NCI-H1092 treated with DMSO at 0.1 percent for 48 hours (cell line): ENCODE measurements at places on chromosomes 11 and 22.

DNA sequence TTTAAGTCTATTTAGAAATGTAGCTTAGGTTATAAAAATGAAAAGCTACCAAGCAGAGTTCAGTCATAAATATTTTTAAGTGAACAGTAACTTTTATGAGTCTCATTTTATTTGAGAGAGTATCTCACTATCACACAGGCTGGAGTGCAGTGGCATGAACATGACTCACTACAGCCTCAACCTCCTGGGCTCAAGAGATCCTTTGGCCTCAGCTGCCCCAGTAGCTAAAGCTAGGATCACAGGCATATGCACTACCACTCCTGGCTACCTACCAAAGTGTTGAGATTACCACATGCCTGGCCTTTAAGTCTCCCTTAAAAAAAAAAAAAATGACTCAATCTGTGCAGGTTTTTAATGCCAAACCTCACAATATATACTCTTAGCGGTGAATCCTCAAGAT is 34.7 kb upstream of the CLNS1A start:
- no peak for DNase-seq

- peak; percentile 3 for DNase-seq
Observed at GRCh38 chr22:44550711-44551491, 52.9 kb upstream of the RTL6 start.

GRCh38 chr22:24067587-24068376 is 56.7 kb downstream of the CABIN1 start:
- DNase-seq, result peak; percentile 74

- peak; percentile 87 for DNase-seq
Observed at GRCh38 chr22:39947220-39948216, 12.7 kb upstream of the TMA7B start.

DNA sequence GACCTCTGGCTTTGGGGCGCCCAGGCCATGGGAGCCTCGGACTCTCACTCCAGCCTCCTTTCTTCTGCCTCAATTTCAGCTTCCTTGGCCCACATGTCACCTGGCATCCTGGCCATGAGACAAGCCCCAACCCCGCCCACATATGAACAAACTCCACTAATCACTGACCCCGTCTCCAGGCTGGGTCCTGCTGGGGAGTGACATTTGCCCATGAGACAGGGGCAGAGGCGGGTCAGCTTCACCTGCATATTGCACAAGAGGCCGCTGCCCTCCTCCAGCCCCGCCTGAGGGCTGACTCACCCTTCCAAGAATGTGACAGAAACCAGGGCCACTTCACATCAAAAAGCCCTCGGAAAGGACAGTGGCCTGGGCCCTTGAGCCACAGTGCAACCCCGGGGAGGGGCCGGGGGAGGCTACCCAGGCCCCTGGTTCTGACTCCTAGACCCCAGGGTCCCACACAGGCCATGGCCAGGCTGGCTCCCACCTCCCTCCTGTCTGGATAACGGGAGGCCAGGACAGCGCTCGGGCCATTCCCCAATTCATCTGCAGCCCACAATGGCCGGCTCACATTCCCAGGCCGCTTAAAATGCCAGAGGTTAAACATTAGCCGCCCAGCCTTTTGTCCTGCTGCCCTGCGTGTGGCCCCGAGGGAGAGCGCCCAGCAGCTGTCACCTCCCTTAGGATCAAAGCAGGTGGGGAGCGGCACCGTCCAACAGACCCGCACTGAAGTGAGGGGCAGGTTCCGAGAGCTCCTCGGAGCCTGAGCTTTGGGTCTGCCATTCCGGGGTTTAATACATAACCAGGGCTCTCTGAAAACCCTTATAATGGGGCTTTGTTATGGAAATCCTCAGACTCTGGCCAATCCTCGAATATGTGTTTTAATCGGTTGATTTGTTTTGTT is 42.3 kb downstream of the TRMU start:
- no peak for DNase-seq

- no peak for DNase-seq
Observed at GRCh38 chr11:5767056-5767455, 13.0 kb downstream of the OR52N4 start.

- DNase-seq, result no peak
Observed at GRCh38 chr22:43100225-43100624, 10.3 kb upstream of the BIK start.

- no peak for DNase-seq
Observed at GRCh38 chr11:69310934-69311766, 17.2 kb downstream of the MYEOV start.

- no peak for DNase-seq
Observed at GRCh38 chr11:827897-828192, at the start of gene CRACR2B. TSS of gene CRACR2B (plus strand) at chr11:827919. CDS start at chr11:828608, 689 bp downstream.

DNA sequence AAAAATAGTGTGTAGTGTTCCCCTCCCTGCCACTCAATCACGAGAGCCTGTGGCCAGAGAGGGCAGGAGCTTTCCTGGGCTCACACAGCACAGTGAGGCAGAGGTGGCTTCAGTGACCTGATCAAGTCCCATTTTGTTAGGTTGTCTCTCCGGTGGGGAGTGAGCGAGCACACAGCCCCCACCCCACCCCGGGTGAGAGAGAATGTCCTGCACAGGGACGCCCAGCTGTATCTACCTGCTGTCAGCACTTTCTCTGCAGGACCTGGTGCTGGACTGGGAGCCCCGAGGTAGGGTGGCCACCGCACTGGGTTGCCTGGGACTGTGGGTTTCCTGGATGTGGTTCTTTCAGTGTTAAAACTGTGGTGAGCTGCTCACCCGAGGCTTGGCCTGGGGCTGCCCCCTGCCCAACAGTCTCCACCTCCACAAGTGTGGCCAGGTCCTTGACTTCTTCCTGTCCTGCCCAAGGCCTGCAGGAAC is 6.1 kb downstream of the CAPN5 start:
- DNase-seq, result no peak

GRCh38 chr11:126391286-126391954 is 35.9 kb downstream of the ST3GAL4 start:
- DNase-seq, result no peak

- no peak for DNase-seq
Observed at GRCh38 chr11:122076512-122077120, 39.4 kb downstream of the BLID start.

DNA sequence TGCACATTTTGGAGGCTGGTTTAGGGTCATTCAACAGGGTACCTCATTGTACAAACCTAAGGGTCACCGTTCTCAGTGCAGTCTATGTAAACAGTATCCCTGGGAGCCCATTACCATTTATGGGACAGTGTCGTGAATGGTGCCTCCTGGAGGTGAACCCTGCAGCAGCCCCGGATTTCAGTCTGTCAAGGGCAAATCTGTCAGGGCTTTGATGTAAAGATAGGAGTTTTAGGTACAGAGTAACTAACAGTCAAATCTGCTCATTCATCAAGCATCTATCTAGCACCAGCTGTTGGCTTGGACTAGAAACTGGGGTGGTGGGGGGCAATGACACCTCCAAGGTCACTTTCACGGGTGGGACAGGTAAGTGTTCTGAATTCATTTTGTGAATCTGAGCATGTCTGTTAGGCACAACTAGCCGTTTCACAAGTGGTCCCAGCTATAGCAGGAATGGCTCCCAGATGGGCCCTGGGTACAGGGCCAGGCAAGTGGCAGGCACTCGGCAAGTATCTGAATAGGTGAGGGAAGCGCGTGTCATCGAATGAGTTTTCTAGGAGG is 63.6 kb downstream of the PARVG start:
- no peak for DNase-seq

GRCh38 chr11:24511511-24511910 is 14.7 kb downstream of the LUZP2 start:
- no peak for DNase-seq

GRCh38 chr11:5369789-5370188 is 13.8 kb upstream of the OR51M1 start:
- no peak for DNase-seq

- DNase-seq, result no peak
Observed at GRCh38 chr11:23127706-23128105, 267.4 kb upstream of the CCDC179 start.

- DNase-seq, result no peak
Observed at GRCh38 chr11:8720352-8720751, 37.8 kb downstream of the RPL27A start.

DNA sequence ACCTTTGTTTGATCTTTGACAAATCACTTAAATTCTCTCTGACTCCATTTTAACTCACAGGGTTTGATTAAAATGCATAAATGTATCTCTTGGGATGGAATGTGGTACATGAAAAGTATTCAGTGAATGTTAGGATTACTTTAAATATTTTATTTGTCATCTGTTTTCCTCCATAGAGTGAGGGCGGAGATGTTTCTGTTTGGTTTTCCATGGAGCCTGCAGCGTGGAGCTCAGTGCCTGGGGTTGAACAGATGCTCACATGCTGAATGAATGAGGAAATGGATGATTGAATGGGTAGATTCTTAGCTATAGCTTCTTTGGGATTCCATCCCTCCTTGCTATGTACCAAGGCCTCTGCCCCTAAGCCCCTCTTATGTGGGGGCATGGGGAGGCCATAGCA is 10.0 kb downstream of the TSPAN18 start:
- DNase-seq, result no peak

DNA sequence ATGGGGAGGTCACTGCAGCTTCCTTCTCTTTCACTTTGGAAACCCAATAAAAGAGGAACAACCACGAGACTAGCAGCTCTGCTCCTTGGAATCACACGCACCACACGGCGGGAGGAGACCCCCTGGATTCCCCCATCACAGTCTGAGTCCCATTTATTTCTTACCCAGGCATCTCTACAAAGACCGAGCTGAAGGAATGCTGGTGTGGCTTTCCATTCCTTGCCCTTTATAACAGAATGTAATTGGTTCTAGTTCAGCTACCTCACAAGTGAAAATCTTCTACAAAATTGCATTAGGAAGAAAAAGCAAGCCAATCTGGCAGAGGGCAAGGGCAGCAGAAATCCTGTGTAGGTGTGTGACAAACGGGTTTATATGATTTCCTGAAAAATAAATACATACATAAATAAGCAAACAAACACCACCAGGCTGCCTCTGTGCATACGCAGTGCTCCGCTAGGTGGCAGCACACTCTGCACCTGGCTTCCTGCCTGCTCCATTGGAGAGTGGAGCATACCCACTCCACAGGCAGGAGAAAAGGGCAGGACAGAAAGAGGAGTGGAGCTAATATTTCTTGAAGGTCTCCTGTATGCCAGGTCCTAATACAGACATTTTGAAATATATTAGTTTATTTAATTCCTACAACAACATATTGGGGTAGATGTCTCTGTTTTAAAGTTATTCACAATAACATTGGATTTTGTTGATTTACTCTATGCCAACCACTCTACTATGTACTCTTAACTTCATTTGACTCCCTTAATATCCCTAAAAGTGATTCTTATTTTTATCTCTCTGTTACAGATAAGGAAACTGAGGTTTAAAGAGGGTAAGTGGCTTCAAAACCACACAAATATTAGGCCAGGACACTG is 673.1 kb downstream of the KCNA4 start:
- DNase-seq, result peak; percentile 12

DNA sequence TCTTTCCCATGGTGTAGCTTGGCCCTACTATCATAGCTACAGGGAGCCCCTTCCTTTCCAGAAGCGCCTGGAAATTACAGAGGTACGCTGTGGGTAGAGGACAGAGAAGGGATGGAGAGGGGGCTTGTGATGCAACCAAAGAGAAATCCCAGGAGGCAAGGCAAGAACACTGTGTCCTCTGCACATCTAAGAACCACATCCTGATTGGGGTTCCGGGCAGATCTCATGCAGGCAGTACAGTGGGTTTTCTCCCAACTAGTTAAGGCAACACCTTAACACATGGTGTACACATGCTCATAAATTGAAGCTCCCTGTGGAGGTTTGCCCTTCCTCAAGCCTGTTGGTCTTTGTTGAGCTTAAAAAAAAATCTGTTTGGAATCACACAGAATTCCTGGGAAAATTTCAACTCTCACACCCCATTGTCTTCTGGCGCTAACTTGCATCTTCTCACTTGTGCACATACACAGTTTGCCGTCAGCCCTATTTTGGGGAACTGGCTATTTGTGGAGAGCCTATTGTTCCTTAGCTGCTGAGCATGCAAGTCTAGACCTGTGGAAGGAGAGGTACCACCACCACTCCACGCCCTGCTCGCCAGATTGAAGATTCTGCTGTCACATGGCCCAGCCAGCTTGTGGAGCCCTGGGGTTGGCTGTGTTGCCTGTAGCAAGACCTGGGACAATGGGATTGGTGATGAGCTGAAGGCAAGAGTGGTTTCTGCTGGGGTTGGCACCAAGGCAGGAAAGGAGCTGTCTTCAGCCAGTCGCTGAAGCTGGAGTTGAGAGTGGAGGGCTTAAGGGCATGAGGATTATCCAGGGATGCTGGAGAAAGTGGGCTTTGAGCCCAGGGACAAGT is 52.4 kb downstream of the ALX4 start:
- DNase-seq, result no peak

DNA sequence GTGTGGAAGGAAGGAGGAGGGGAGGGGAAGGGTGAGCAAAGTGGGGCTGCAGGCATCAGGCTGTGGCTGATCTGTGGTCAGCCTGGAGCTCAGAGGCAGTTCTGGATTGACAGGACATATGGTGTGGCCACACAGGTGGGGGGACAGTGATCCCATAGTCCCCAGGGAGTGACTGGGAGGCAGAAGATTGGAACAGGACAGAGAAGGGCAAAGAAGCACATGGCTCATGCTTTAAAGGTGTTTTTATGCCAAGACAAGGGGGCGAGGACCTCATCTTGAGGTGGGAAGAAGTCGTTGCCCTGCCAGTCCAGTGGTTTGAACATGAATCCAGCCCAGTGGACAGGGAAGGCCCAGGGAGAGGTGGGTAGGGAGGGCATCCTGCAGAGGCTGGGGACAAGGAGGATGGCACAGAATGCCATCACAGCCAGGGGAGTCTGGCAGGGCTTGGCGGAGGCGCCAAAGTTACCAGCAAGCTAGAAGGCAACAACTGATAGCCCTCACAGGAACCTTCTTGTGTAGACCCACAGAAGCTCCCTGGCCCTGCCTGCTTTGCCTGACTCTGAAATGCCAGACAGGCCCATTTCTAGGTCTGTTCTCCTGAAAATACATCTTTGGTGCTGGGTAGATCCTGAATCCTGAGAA is 3.1 kb downstream of the BET1L start:
- DNase-seq, result no peak

DNA sequence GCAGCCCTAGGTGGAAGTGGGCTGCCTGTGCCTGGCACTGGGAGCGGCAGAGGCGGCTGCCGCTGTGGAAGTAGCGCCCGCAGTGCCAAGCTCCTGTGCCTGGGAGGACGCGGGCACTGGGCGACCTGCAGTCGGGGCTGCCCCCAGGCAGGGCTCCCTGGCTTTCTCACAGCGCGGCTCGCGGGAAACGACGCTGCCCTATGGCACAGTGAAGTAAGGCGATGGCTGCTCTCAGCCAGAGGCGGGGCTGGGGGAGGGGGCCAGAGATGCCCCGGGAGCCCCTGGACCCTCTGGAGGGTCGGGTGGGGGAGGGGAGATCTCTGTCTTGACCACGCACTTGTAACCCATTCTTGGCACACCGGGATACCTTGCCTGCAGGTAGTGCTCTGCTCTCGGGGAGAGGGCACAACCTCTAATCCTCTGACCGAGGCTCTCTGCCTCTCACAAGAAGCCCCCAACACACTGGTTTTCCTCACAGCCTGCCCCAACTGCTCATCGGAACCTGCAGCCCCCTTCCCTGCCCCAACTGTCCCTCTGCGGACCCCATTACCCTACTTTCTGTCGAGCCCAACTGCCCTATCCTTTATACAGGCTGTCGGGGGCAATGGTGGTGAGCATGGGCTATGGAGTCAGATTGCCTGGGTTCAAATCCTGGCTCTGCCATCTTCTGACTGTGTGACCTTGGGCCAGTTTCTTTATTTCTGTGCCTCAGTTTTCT is 32.2 kb upstream of the TRIM29 start:
- DNase-seq, result no peak

- peak; percentile 10 for DNase-seq
Observed at GRCh38 chr11:131038597-131038996, 122.3 kb upstream of the SNX19 start.
